ENCODE measurements at places on chromosomes 1 and 21. TPM values are rescaled to one million over a fixed set of nuclear protein-coding genes. Genes with fewer than 3 reads are reported as not detected.

GRCh38 chr1:25622531-25622930 lies 5.9 kb downstream of the MAN1C1 start:
- peaks cover 75% of the 10 kb centered on the region for H3K4me1 ChIP-seq
- peaks cover 3% of the 10 kb centered on the region for H3K36me3 ChIP-seq
- H3K27ac ChIP-seq, result no peak overlapping the region
- peaks cover 3% of the 10 kb centered on the region for H3K27me3 ChIP-seq
- peak; percentile 61 for DNase-seq

DNA sequence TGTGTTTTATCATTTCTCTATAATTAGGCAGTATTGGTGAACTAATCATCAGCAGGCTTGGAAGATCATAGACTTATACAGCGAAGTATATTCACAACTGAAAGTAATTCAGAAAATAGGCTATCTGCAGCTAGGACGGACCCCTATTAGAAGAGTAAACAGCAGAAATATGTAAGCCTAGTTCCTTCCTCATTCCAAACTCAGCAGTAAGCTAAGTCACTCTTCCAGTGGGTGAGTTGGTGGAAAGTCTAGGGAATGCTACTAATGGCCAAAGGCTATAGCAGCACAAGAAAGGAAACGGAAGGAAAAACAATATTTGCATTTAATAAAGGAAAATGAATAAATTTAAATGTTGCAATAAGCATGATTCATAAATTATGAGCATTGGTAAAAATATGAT lies 918.1 kb upstream of the TMPRSS15 start:
- no peaks in the 10 kb centered on the region for H3K4me1 ChIP-seq
- no peak for DNase-seq
- H3K27me3 ChIP-seq, result no peaks in the 10 kb centered on the region
- H3K4me3 ChIP-seq, result no peak overlapping the region
- no peaks in the 10 kb centered on the region for H3K36me3 ChIP-seq

Gene FAM72C
- 25.9 TPM for total RNA-seq

- peaks cover 7% of the 10 kb centered on the region for H3K27me3 ChIP-seq
- no peak overlapping the region for H3K27ac ChIP-seq
- H3K4me3 ChIP-seq, result no peak overlapping the region
- no peak for DNase-seq
- H3K4me1 ChIP-seq, result no peaks in the 10 kb centered on the region
These were observed 94.1 kb upstream of the VANGL1 start for GRCh38 chr1:115547696-115548095.

DNA sequence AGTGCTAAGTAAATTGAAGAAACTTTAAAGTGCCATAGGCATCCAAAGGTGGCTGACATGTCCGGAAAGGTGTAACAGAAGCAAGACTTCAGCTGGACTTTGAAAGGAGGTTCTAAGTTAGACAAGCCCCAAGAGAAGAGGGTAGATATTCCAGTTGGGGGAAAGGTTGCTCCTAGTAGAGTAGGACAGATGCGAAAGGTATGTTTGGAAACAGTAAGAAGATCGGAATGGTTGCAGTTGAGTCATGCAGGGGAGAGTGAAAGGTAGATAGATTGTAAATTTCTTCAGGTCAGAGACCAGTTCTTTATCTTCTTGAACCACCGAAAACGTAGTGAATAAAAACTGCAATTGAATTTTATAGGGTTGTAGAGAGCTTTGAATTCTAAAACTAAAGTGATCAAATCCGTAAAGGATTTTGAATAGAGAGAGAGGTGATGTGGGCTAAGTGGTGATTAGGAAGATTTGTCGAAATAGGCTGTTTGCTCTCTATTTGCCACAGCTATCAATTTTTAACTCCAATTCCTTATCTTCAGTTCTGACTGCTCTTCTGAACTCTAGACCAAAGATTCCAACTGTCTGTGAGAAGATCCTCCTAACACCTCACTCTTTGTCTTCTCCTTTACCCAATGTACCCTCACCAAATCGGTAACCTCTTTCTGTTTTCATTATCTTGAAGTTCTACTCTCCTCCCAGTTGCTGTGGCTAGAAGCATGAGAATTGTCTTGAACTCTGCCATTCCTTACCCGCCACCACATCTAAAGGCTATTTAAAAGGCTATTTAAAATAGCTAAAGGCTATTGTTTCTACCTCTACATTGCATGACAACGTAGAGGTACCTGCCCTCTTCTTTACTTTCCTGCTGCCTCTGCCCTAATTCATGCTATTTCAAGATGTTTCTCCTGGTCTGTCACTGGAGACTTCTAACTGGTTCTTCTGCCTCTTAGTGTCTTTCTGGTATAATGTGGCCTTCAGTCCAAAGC lies 16.7 kb downstream of the MACF1 start:
- no peak overlapping the region for H3K27ac ChIP-seq
- DNase-seq, result no peak
- H3K36me3 ChIP-seq, result peaks cover 56% of the 10 kb centered on the region

DNA sequence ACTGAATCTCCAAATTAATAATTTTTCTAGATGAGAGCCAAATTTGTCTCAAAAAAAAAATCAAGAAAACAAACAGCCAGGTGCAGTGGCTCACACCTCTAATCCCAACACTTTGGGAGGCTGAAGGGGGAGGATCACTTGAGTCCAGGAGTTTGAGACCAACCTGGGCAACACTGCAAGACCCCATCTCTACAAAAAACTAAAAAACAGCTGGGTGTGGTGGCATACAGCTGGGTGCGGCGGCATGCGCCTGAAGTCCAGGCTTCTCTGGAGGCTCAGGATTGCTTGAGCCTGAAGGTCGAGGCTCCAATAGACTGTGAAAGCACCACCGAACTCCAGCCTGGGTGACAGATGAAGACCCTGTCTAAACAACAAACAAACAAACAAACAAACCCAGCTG lies 14.0 kb downstream of the ACBD3 start:
- no peak overlapping the region for H3K4me3 ChIP-seq
- H3K27me3 ChIP-seq, result no peaks in the 10 kb centered on the region
- no peak overlapping the region for H3K27ac ChIP-seq
- H3K4me1 ChIP-seq, result peaks cover 25% of the 10 kb centered on the region
- DNase-seq, result no peak

- peaks cover 11% of the 10 kb centered on the region for H3K27me3 ChIP-seq
- H3K36me3 ChIP-seq, result no peaks in the 10 kb centered on the region
- no peak for DNase-seq
- no peaks in the 10 kb centered on the region for H3K4me1 ChIP-seq
- H3K4me3 ChIP-seq, result no peak overlapping the region
These were observed 88.1 kb upstream of the SPATA6 start for GRCh38 chr1:48560116-48560515.

GRCh38 chr1:34929497-34929852 lies at the start of gene DLGAP3:
Gene DLGAP3, minus strand, starts transcription at chr1:34929650. Its CDS starts 24,267 bp downstream, at chr1:34905383.
- H3K4me1 ChIP-seq, result peaks cover 7% of the 10 kb centered on the region
- peaks cover 45% of the 10 kb centered on the region for H3K27me3 ChIP-seq
- H3K36me3 ChIP-seq, result no peaks in the 10 kb centered on the region
- DNase-seq, result no peak
- peak within 1 kb of the TSS; percentile 62 for H3K4me3 ChIP-seq

Gene S100A10
- total RNA-seq, result 208 TPM

Gene LDLRAD1
- not detected for total RNA-seq

GRCh38 chr21:34128124-34128523 lies 54.7 kb downstream of the MRPS6 start:
- peak overlapping the region; percentile 69 for H3K27ac ChIP-seq
- no peak for DNase-seq
- H3K4me1 ChIP-seq, result peaks cover 81% of the 10 kb centered on the region
- peaks cover 75% of the 10 kb centered on the region for H3K36me3 ChIP-seq
- H3K27me3 ChIP-seq, result no peaks in the 10 kb centered on the region
- no peak overlapping the region for H3K4me3 ChIP-seq

- peaks cover 2% of the 10 kb centered on the region for H3K36me3 ChIP-seq
- no peak for DNase-seq
- peaks cover 43% of the 10 kb centered on the region for H3K4me1 ChIP-seq
- no peak overlapping the region for H3K27ac ChIP-seq
These were observed 61.6 kb upstream of the PRDX6 start for GRCh38 chr1:173415490-173415889.

DNA sequence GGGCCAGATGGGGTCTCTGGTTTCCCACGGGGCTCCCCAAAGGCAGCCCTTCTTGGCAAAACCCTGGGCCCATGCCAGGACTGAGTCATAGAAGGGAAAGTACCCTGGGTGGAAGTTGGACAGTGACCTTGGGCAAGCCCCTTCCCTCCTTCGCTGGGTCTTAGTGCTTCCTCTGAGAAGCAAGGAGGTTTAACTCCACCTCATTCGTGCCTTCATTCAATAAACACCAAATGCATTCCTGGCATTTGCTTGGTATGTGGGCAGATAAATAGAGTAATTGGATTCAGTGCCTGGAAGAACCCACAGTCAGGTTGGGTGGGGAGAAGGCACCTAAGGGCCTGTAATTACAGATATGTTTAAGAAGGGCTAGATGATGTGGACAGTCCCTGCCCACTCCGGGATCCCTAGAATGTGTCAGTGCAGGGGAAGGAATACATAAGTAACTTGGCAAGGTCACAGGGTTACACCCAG lies 36.3 kb upstream of the CITED4 start:
- peak; percentile 55 for DNase-seq
- H3K4me1 ChIP-seq, result peaks cover 12% of the 10 kb centered on the region
- H3K27me3 ChIP-seq, result no peaks in the 10 kb centered on the region
- no peak overlapping the region for H3K27ac ChIP-seq
- H3K36me3 ChIP-seq, result peaks cover 3% of the 10 kb centered on the region
- H3K4me3 ChIP-seq, result no peak overlapping the region

GRCh38 chr1:68624233-68624632 lies 127.4 kb upstream of the DEPDC1 start:
- H3K36me3 ChIP-seq, result no peaks in the 10 kb centered on the region
- H3K27me3 ChIP-seq, result no peaks in the 10 kb centered on the region
- no peak overlapping the region for H3K27ac ChIP-seq
- no peaks in the 10 kb centered on the region for H3K4me1 ChIP-seq
- H3K4me3 ChIP-seq, result no peak overlapping the region
- no peak for DNase-seq

DNA sequence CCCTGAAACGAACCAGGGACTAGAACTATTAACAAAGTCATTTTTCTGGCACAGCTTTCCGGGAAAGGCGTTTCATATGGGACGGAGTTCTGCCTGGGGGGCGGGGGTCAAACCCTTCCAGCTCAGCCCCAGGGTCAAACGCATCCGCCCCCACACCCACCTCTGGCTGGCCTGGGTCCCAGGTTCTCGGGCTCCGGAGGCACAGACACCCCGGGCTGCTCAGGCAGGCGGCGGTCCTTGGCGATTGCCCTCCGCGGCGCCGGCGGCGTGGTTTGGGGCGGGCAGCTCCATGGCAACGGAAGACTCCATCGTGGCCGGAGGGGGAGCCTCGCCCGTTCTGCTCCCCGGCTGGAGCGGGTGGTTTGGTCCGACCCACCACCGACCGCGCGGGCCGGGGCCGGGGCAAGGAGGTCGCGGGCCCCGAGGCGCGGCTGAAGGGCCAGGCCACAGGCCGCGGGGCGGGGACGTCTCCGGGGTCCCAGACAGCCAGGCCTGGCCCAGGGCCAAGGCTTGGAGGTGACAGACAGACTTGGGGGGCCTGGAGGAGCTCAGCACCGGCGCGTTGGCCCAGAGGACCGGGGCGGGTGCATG lies at the start of gene CFAP74:
CFAP74 (minus strand) TSS at position 246 of the 591 bp plus-strand sequence. CDS start 12,830 bp downstream, outside the sequence.
- H3K27me3 ChIP-seq, result peaks cover 34% of the 10 kb centered on the region
- H3K4me3 ChIP-seq, result no peak within 1 kb of the TSS
- no peaks in the 10 kb centered on the region for H3K36me3 ChIP-seq
- DNase-seq, result peak; percentile 38
- no peaks in the 10 kb centered on the region for H3K4me1 ChIP-seq

DNA sequence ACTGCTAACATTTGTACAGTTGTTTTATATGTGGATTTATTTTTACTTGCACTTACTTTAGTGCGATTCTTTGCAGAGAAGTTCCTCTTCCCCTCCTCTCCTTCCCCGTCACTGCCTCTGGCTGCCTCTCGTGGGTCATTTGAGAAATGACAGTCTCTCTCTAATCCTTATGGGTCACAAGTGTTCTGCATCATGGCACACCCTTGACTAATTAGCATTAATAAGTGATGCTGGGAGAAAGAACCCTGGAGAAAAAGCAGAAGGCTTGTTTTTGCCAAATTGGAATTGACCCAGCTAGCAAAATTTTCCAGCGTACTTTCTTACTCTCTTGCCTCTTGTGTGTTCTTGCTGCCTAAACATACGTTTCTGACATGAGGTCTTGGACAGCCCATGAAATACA lies 301.2 kb downstream of the DUSP10 start:
- peak overlapping the region; percentile 93 for H3K27ac ChIP-seq
- H3K27me3 ChIP-seq, result peaks cover 15% of the 10 kb centered on the region
- no peak for DNase-seq
- no peak overlapping the region for H3K4me3 ChIP-seq
- no peaks in the 10 kb centered on the region for H3K36me3 ChIP-seq

GRCh38 chr1:238672262-238672661 lies 714.1 kb upstream of the CHRM3 start:
- no peaks in the 10 kb centered on the region for H3K36me3 ChIP-seq
- no peak overlapping the region for H3K4me3 ChIP-seq
- no peaks in the 10 kb centered on the region for H3K27me3 ChIP-seq
- DNase-seq, result no peak
- H3K27ac ChIP-seq, result no peak overlapping the region

- no peak for DNase-seq
- H3K36me3 ChIP-seq, result no peaks in the 10 kb centered on the region
- no peak overlapping the region for H3K4me3 ChIP-seq
- H3K4me1 ChIP-seq, result no peaks in the 10 kb centered on the region
- no peak overlapping the region for H3K27ac ChIP-seq
These were observed 7.6 kb upstream of the IFNAR1 start for GRCh38 chr21:33317145-33317544.

DNA sequence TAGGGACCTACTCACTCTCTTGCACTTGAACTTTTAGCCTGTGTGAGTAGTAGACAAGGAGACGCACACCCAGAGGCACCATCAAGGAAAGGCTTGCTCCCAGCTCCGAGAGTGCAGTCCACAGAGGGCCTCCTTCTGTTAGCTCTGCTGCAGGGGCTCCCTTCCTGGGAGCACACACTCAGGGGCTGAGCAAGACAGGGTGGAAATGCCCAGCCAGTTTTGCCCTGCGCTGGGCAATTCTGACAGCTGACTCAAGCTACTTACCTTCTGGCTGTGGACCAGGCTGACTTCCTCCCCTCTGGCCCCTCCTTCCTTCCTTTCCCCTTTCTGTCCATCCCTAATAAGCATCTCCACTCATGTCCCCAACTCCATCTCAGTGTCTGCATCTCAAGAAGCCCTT lies 449.1 kb downstream of the PTPRU start:
- peaks cover 7% of the 10 kb centered on the region for H3K4me1 ChIP-seq
- no peaks in the 10 kb centered on the region for H3K36me3 ChIP-seq
- no peak overlapping the region for H3K4me3 ChIP-seq
- no peak for DNase-seq
- no peak overlapping the region for H3K27ac ChIP-seq

Gene SLC44A5
- total RNA-seq, result 0.22 TPM

DNA sequence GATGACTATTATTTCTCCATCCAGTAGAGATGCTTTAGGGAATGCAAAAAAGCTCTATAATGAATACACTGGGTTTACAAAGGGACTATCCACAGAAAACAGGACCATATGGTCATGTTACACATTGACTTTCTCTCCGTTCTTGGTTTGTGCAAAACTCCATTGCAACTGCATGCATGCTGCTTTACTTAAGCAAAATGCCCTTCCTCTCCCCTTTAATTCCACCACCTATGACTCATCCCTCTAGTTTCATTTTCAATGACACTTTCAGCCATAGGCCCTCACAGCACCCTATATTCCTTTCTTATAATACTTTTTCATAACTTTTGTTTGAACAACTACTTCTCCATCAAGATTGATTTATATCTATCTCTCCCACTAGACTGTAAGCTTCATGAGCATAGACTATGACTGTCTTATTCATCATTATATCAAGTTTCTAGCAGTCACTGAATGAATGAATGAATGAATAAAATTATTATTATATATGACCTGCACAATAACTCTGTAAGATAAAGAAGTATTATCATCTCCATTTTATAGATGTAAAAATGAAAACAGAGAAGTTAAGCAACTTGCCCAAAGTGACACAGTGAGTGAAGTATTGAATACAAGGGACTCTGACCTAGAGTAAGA lies 248.9 kb downstream of the PLPP3 start:
- H3K27me3 ChIP-seq, result no peaks in the 10 kb centered on the region
- DNase-seq, result no peak
- H3K4me3 ChIP-seq, result no peak overlapping the region
- peaks cover 10% of the 10 kb centered on the region for H3K4me1 ChIP-seq
- H3K36me3 ChIP-seq, result no peaks in the 10 kb centered on the region

All from activated CD8-positive, alpha-beta T cell treated with anti-CD3 and anti-CD28 coated beads for 36 hours (primary cell).